ENCODE measurements at places on chromosomes 2 and 18.

DNA sequence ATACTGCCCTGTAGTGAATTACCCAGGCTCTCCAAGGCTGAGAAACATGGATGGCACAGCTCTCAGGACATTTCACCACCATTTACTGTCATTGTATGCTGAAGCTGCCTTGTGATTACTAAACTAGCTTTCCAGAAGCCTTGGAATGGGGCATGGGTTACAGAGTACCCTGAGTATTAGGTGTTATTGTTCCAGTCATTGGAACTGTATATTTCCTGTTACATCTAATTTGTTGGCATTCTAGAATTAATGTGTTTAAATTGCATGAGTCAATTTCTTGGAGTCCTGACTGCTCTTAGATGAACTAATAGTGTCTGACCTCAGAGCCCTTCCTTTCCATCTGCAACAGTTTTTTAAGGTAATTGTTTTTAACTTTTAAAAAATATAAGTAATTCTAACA lies 9.0 kb downstream of the DGUOK start:
- DNase-seq = no peak

DNA sequence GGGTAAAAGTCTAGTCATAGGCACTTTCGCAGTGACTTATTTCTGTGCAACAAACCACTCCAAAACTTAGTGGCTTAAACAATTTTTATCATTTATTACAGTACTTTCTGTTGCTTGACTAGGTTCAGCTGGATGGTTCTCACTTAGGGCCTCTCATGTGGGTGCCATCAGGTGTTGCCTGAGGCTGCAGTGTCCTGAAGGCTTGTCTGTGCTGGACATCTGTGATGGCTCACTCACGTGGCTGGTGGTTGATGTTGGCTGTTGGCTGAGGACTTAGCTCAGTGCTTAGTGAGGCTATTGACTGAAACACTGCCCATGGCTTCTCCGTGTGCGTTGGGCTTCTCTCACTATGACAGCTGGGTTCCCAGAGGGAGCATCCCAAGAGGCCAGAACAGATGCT lies 81.4 kb upstream of the GCFC2 start:
- no peak for DNase-seq

DNA sequence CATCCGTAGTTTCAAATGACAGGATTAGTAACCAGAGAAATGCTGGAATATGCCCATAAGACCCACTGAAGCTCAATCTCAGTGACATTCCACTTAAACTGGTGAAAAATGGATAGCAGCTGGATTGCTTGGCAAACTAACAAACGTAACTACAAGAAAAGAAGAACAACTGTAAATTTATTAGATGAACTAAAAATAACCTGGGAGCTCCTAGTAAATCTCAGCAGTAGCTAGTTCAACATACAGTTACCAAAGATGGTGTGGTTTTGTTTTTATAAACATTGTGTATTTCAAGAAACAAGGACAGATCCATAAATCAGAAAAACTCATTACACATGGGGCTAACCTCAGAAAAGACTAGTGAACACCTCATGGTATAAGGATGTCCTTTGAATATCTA lies 531.9 kb downstream of the XIRP2 start:
- DNase-seq = no peak

DNA sequence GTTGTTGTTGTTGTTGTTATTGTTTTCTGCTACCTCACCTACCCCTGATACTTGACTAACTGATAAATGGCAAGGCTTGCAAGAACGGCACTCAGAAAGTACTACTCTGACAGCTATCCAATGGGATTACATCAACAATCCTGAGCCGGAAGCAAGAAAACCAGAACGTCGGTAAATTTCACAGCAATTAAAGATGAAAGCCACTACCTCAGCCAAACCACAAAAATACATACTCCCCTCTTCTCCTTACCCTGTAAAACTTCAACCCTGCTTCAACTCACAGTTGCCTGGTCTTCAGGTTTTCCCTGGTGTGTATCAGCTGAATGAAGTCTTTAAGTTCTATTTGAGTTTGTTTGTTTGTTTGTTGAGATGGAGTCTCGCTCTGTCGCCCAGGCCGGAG lies 293.7 kb upstream of the RND3 start:
- no peak for DNase-seq

- DNase-seq = no peak
These were observed 49.9 kb downstream of the DGKD start for GRCh38 chr2:233404222-233404621.

DNA sequence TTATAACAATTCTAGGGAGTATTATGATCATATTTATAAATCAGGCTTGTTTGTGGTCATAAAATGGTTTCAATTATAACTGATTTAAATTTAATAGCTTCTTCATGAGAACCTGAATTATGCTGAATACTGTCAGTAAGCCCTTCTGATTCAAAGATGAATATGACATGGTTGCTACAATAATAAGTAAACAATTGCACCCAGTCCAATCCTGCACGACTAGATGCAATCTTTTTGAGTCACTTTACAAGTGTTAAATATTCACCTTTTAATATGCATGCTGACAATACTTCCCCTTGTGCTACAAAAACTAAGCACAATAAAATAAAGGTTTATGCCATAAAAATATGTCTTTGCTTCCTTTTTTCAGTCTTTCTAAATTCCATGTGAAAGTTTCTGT lies 325.2 kb downstream of the KCNJ3 start:
- DNase-seq = no peak

GRCh38 chr2:2331881-2332280 lies 806 bp upstream of the MYT1L start:
- peak; percentile 58 for DNase-seq

- DNase-seq = no peak
These were observed 116.6 kb upstream of the NOSTRIN start for GRCh38 chr2:168685600-168686451.

- DNase-seq = no peak
These were observed 53.9 kb downstream of the ZNF516 start for GRCh38 chr18:76441002-76441667.

DNA sequence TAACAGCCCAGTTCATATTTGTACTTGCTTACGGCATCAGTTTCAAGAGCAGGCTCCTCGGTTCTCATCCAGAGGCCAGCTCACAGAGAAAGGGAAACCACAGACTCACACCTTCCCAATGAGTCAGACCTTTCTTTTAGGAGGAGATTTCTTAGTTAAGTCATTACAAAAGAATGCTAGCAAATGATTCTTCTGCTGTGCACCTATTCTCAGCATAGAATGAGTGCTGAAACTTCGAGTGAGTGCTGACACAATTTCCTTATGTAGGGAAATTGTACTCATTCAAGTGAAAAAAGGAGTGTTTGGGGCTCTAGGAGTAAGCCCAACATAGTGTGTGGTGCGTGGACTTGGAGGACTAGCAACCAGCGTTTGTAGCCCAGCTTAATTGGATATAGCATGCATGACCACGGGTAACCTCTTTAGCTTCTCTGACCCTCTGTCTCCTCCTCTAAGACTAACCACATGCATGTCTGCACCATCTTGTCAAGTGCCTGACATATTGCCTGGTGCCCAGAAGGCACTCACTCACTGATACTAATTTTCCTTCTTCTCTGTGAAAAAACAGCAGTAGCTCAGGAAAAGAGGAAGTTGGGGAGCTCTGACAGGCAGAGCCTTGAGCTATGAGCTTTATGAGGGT lies 87.0 kb downstream of the ALPK2 start:
- DNase-seq = no peak

- DNase-seq = no peak
These were observed 792.7 kb downstream of the METTL4 start for GRCh38 chr18:1778496-1779178.

DNA sequence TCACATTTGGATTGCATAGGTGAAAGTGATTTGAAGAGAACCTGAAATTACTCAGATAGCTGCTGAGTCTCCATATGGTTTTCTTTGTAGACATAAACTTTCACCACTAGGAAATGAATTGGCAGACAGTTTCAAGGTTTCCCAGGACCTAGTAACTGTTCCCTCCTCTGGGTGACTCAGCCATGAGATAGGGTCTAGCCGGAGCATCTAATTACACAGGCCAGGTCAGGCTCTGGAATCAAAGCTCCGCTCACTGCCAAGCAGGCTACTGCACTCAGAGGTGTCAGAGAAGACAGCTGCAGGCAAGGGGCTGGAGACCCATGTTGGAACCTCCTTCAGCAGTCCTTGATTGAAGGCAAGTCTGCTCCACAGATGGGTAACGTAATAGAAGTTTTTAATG lies 429.2 kb downstream of the TNS1 start:
- no peak for DNase-seq

- DNase-seq = no peak
These were observed 358.9 kb upstream of the ETAA1 start for GRCh38 chr2:67038195-67038594.

GRCh38 chr18:22253676-22254075 lies 84.3 kb downstream of the GATA6 start:
- no peak for DNase-seq

- DNase-seq = no peak
These were observed 33.2 kb upstream of the CYTIP start for GRCh38 chr2:157476953-157477709.

- no peak for DNase-seq
These were observed 309.1 kb upstream of the COL3A1 start for GRCh38 chr2:188664951-188665595.

DNA sequence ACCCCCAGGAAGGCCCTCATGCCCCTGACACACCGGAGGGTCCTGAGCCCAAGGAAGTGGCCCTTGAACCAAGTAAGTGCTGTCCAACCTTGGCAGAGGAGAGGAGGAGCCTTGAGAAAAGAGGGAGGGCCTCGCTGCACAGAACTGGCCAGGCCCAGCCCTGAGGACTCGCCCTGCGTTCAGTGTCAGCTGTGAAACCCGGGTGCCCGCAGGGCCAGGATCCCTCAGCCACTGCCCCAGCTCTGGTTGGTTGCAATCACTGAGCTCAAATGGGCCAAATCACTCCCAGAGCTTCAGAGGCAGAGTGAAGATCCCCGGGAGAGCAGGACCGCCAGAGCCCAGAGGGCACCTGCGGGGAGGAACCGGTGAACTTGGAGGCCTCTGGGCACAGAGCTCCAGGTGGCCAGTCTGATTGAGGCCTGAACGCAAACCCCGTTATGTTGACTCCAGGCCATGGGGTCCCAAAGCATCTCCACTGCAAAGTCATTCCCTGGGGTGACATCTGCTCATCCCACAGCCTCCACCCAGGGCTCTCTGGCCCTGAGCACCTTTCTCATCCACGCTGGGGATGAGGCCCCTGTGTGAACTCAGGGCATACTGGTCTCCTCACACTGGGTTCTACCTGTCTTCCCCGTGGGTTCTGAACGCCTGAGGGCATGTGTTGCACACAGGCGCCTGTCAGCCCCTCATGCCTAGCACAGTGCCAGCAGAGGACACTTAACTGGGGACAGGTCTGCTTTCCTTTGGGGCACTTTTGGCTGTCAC lies 11.9 kb downstream of the GBX2 start:
- no peak for DNase-seq

DNA sequence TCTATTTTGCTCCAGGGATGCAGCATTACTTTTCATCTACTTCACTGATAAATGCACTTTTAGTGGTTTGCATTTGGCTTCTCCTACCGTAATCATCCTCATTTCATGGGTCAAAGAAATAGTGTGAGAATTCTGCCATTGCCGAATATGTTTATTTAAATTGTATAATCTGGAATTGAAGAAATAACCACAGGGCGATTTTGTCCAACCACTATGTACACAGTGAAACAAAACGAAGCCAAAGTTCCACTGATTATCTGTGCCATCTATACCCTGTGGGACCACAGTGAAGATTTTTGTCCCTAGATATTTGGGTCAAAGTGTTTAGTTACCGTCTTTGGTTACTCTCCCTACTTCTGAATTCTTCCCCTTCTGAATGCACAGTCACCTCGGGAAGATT lies 888.6 kb upstream of the NRXN1 start:
- no peak for DNase-seq

GRCh38 chr2:241159116-241159515 lies 8.8 kb downstream of the PPP1R7 start:
- no peak for DNase-seq

- no peak for DNase-seq
These were observed 32.0 kb downstream of the ANKMY1 start for GRCh38 chr2:240525802-240526201.

- DNase-seq = no peak
These were observed 370.2 kb upstream of the LYPD1 start for GRCh38 chr2:133040170-133040569.

GRCh38 chr2:113700186-113700841 lies 56.1 kb downstream of the SLC35F5 start:
- no peak for DNase-seq

GRCh38 chr2:48600204-48600813 lies 17.3 kb upstream of the GTF2A1L start:
- DNase-seq = no peak

GRCh38 chr2:132815516-132815915 lies 145.5 kb upstream of the LYPD1 start:
- no peak for DNase-seq

- DNase-seq = no peak
These were observed 5.8 kb downstream of the ARHGAP25 start for GRCh38 chr2:68740400-68740914.

- DNase-seq = no peak
These were observed 1.2 kb downstream of the KIAA1328 start for GRCh38 chr18:36830158-36830495.

- no peak for DNase-seq
These were observed 92.0 kb downstream of the NDUFA10 start for GRCh38 chr2:239932881-239933735.

GRCh38 chr2:32386739-32387138 lies 29.9 kb downstream of the BIRC6 start:
- no peak for DNase-seq

DNA sequence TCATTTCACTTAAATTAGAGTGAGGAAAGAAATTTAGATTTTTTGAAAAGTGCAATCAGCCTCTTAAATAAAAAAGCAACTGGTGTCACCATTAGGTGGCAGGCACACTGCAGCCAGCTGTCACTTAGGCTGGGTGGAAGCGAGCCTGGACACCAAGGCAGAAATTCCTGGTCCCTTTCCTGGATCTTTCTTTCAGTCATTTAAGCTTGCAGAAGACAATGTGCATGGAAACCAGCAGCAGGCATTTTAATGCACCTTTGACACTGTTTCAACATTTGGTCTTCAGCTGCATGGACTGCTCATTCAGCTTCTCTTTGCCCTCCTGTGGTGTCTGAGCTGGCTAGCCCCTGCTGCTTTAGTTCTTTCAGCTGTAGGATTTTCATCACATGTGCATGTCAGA lies 61.0 kb downstream of the AQP4 start:
- no peak for DNase-seq

- no peak for DNase-seq
These were observed 171.0 kb downstream of the ANAPC1 start for GRCh38 chr2:111712940-111713515.

DNA sequence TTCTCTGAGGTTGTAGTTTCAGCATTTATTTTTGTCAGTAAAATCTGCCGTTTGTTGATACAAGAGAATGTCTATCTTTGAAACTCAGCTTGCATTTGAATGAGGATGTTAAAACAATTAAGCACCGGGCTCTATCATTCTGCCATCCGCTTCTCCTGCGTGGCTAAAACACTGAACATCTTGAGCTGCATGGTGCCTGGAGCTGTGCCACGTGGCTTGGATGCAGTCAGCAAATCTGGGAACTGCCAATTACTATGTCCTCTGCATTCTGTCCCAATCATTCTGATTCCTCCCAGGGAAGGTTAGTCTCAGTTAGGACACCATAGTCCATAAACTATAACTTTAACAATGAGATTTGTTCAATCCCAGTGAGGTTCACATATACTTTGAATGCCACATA lies 598.4 kb downstream of the FBXO15 start:
- no peak for DNase-seq

- DNase-seq = no peak
These were observed 286.1 kb upstream of the SIX3 start for GRCh38 chr2:44655401-44655864.

- no peak for DNase-seq
These were observed 29.8 kb downstream of the SLC39A6 start for GRCh38 chr18:36099311-36099710.
